ENCODE measurements at places on chromosomes 16 and 17.

DNA sequence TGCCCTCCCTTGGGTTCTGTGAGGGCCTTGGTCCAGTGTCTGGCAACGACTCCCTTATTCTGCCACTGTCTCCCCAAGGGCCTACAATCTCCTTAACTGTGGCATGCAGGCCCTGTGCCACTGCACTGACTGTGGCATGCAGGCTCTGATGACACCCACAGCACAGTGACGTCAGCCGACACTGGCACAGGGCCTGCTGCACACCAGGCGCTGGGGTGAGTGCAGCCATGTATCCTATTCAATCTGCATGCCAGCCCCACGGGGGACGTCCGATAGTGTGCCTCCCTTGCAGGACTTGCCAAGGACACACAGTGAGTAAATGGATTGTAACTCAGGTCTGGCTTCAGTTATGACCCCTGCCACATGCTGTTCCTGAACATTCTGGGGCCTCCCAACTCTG is 39.8 kb upstream of the RASD1 start:
- DNase-seq: no peak

DNA sequence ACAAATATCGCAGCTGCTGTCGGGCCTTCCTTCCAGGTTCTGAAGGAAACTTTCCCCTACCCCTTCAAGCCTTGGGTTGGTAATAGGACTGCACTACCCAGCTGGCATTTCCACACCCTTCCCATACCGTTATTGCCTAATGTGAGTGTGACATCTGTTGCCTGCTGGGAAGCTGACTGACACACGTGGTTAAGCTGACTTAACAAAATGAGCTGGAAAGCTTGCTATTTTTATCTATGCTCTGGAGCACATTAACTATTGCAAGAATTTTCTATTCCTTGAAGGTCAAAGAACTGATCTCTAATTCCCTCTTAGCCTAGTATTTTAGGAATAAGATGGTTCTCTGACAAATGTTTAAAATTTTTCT is 79.5 kb downstream of the PMP22 start:
- no peak for DNase-seq

DNA sequence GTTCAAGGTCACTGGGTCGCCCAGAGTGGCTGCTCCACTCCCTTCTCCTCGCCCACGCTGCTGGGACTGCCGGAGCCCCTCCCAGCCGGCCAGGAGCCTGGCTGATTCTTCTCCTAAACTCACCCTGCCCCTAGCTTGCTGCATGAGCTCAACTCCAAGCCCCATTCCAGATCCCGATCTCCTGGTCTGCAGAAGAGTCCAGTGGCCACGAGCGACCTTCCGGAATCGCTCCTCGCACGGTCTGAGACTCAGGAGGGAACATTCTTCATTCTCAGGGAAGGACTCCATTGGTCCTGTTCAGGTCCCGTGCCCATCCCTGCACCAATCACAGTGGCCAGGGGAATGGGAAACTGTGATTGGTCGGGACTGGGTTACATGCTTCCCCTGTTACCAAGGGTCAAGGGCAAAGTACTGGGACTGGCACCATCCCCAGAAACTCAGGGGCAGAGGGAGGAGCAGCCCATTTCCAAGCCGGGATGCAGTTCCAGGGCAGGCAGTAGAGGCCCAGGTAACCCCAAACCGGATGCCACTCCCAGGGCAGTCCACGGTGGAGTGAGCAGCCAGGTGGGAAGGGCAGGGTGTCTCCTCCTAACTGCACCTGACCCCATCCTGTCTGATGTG is 24.5 kb upstream of the CIBAR2 start:
- no peak for DNase-seq

DNA sequence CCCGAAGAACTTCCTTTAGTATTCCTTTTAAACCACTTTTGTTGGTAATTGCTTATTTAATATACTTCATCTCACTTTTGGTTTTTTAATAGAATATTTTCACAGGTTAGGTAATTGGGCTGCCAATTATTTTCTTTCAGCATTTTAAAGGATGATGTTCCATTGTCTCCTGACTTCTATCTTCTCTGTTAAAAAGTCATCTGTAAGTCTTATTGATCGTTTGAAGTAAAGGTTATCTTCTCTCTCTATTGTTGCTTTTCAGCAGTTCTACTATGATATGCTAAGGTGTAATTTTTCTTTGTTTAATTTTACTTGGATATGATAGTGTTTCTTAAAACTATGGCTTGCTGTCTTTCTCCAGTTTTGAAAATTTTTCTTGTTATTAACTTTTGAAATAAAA is 307.5 kb downstream of the MAP2K4 start:
- no peak for DNase-seq

DNA sequence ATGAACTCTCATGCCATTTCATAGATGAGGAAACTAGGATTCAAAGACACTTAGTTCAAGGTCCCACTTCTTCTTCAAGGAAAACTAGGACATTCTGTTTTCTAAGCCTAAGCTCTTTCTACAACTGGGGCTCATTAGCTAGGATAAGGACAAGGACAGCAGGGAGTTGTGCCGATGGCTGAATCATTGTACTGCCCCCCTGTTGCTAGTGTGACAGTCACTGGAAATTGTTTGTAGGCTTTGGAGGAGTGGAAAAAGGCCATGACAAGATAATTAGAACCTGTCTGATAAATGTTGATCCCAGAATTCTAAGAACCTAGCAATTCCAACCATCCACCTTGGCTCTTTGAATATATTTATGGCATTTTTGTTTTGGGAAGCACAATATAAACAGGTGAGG is 445.7 kb downstream of the CDH8 start:
- no peak for DNase-seq

- no peak for DNase-seq
These were observed 89.7 kb downstream of the WWOX start for GRCh38 chr16:78189121-78189520.

GRCh38 chr17:2087597-2088211 is 32.8 kb downstream of the HIC1 start:
- peak; percentile 66 for DNase-seq

DNA sequence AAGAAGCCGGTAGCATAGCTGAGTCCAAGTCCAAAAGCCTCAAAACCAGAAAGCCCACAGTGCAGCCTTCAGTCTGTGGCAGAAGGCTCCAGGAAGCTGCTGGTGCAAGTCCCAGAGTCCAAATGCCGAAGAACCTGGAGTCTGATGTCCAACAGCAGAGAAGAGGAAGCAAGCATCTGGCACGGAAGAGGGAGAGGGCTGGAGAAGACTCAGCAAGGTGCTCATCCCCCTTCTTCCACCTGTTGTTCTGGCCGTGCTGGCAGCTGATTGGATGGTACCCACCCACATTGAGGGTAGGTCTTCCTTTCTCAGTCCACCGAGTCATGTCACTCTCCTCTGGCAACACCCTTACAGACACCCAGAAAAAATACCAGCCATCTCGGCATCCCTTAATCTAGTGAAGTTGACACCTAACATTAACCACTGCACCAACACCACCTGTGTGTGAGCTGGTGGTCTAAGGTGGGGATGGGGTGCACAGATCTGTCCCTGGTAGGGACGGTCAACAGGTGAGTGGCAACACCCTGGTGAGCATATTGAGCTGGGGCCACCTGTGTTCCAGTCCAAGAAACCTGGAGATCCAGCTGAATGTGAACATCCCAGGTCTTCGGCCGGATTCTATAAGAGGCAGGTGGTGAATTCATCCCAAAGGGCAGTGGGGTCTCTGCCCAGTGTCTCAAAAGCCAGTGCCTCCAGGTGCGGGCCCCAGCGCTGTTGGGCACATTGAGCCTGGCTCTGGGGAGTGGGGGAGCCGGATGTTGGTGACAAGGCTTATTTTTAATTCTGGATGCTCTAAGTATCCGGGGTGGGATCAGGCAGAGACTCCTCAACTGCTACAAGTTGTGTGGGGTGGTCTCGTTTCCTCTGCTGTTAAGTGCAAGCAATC is 9.8 kb downstream of the MIEF2 start:
- DNase-seq: no peak

GRCh38 chr16:67396159-67397035 is 3.1 kb upstream of the TPPP3 start:
- no peak for DNase-seq

GRCh38 chr17:19370493-19370960 is 7.8 kb upstream of the MAPK7 start:
- DNase-seq: no peak

- DNase-seq: peak; percentile 58
These were observed 77.1 kb downstream of the SDK2 start for GRCh38 chr17:73566905-73567782.

DNA sequence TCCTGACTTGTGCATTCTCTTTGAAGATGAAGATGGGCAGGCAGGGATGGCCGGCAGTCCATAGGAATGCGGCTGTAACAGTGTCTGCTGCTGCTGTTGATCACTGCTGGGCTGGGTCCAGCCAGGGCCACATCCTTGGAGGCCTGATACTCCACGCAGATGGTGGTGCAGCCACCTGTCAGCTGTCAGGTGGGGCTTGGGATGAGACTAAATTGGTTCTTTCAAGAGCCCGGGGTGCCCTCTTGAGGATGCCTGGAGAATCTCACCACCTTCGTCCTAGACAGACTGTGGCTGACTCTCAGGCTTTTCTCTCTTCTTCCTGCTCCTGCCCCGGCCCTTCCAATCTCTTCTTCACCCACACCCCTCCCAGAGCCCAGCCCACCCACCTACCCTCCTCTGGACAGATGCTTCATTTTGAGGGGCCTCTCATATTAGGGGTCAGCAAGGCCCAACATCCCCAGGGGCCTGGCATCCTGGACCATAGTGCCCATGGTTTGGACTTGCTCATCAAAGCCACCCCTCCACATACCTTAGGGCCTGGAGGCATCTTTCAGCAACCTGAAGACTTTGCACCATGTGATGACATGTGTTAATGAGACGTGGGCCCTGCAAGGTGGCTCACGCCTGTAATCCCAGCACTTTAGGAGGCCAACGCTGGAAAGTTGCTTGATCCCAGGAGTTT is 19.1 kb downstream of the OSBPL7 start:
- peak; percentile 76 for DNase-seq

- peak; percentile 85 for DNase-seq
These were observed 354.1 kb downstream of the SEC14L1 start for GRCh38 chr17:77494664-77495435.

DNA sequence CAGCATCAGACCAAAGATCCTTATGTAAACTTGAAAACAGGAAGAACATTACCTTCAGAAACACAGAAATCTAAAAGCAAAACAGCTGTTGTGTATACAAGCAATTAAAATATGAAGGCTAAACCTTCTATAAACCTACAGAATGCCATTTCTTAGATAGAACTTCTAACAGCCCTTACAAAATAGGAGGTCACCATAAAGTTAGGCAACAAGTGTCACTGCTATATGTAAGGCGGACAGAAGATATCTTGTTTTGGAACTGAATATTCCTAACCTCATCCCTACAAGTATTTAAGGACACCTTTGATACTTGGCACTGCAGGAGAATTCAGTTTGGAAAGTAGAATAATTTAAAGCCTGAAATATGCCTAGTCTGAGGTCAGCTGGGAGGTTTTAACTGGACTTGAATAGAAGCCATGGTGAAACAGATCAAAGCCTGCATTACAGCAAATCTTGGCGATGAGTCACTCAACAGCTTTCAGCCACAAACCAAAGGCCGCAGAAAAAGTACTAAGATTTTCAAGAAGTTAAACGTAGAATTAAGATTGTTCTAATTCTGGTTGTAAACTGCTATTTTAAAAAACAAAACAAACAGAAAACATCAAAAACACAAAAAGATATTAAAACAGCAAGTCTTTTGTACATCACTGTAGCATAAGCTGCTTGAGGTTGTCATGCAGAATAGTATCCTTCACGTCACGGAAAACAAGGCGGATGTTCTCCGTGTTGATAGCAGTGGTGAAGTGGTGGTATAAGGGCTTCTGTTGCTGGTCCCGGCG is 42.7 kb downstream of the GNA13 start:
- no peak for DNase-seq

DNA sequence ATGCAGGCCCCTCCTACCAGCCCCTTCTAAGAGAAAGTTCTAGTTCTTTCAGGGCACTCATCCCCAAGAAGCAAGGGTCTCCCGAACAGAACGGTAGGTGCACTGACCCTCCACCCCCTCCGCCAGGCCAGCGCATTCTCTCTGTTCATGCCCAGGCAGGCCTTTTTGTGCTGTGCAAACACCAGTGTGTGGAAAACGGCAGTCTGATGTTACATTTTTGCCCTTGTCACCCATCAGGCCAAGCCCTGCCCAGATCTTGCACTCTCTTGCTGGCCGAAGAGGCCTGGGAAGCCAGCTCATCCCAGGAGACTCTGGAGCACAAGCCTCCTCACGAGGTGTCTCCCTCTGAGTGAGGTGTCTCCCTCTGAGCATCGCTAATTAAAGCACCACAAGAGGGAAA is 16.1 kb upstream of the MTSS2 start:
- no peak for DNase-seq

DNA sequence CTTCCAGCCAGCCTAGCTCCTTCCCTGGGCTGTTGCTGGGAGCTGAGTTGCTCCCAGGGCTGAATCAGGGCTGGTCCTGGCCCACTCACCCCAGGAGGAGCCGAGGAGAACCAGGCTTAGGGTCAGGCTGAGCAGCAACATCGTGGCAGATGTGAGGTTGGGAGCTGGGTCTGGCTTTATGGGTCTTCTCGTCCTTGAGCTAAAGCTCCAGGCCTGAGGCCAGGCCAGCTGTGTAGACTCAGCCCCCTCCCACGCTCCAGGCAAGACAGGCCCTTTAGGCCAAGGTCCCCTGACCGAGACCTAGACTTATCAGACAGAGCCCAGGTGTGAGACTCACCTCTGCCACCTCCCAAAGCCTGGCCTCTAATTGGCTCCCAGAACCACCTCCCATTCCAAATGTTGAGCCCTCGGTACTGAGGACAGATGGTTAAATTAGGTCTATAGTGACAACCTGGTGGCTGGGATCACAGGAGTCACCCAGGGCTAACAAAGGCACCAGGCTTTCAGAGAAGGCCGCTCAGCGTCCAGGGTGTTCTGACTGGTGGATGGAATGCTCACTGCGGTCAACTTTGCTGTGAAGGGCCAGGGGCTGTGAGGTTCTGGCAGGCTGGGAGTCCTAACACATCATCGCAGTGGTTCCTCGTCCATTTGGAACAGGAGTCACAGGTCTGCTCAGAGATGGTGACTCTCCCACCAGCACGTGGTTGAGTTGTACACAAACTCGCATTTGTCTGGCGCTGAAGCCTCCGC is at the start of gene CTRL:
Gene CTRL (minus strand): TSS at position 151 of the 750 bp plus-strand sequence. CDS start 10 bp downstream, at position 141.
- no peak for DNase-seq

- no peak for DNase-seq
These were observed 60.0 kb downstream of the USP22 start for GRCh38 chr17:20982589-20983358.

DNA sequence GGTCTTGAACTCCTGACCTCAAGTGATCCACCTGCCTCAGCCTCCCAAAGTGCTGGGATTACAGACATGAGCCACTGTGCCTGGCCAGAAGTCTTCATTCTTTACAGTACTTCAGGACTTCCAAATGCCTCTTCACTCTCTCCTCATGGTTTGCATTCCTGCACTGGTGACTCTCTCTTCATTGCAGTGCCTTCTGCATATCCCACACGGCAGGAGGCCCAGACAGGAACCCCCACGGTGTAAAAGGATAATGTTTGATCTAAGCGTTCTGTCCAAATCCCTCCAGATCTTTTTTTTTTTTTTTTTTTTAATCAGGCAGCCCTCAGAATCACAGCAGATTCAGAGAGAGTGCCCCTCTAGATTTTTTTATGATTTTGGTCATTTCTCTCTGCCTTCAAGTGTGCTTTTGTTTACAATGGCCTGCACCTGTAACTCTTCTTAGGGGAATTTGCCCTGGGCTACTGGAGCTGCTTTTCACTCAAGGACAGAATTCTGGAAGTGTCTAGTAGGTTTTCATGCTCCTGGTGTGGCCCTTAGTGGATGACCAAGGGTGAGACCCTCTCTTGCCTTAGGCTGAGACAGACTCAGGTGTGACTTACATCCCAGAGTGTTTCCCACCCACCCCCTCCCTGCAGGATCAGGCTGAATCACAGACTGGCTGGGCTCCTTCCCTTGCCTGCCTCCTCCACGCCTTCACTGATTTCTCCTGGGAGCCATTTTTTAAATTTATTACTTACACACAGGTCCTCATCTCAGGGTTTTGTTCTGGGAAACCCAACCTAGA is 19.8 kb upstream of the NF1 start:
- DNase-seq: no peak

- DNase-seq: no peak
These were observed 43.8 kb upstream of the ARHGAP44 start for GRCh38 chr17:12745486-12745885.
